CD4-positive, alpha-beta T cell treated with Interferon alpha-2 for 1 hour (primary cell): ENCODE measurements at places on chromosomes 11 and 22.
A peak's percentile ranks its signal among the peaks of the same experiment; 100 is the strongest.

- DNase-seq, result no peak
These were observed 113.6 kb upstream of the MTNR1B start for GRCh38 chr11:92855607-92856405.

DNA sequence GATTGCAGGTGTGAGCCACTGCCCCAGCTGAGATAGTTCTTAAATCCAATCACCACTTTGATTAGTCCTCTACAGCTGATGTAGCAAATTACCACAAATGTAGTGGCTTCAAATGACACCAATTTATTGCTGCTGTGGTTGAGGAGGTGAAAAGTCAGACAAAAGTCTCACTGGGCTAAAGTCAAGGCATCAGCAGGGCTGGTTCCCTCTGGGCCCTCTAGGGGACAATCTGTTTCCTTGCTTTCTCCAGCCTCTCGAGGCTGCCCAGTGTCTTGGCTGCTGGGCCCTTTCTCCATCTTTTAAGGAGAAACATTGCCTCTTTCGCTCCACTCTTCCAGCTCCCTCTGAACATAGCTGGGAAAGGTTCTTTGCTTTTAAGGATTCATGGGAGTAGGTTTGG, 50.5 kb upstream of the SHANK2 start:
- DNase-seq, result no peak

DNA sequence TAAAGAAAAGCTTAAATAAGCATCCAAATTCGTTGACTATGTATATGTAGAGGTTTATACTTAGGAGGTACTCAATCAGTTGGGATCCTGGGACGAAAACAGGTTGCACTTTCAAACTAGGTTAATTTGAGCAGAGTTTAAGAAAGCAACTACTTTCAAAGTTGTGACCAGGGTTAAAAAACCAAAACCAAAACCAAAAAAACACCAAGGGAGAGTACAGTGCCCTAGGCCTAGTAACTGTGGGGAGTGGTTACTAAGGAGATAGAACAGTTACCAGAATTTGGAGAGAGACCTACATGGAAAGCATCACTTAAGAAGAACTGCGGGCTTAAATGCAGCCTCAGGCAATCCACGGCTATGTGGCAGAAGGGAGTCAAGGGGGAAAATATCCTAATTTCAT, 148.3 kb downstream of the JRKL start:
- DNase-seq, result no peak

DNA sequence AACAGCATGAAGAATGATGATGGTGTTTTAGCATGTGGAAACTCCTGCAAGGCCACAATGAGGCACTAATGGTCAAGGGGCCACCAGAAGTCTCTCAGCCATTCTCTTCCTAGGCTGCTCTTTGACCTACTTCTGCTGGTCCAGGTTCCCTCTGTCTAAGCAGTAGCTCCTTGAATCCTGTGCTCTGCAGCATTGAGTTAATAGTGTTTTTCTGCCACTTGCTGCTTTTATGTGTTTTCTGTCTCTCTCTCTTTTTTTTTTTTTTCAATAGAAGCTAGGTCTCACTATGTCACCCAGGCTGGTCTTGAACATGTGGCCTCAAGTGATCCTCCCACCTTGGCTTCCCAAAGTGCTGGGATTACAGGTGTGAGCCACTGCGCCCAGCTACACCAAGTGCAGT, 20.1 kb upstream of the AIFM3 start:
- no peak for DNase-seq

- no peak for DNase-seq
These were observed 247.7 kb downstream of the DDX10 start for GRCh38 chr11:108912581-108912980.

- no peak for DNase-seq
These were observed 148.8 kb downstream of the DBX1 start for GRCh38 chr11:20011307-20011951.

- no peak for DNase-seq
These were observed 90.3 kb upstream of the THY1 start for GRCh38 chr11:119513131-119513805.

DNA sequence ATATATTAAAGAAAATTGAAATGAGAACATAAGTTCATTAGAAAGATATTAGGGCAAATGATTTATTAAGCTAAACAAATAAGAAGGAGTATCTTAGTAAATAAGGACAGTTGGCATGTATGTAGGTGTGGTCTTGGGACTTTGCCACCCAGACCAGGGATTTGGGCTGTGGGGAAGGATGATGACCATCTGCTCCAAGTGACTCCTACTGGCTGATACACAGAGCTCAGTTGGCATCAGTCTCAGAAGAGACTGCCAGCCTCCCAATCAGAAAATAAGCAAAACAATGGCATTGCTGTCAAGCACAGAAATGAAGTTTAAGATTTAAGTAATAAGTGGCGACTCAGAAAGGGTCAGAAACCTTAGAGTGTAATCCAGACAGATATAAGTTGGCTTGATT, 49.5 kb downstream of the PAX6 start:
- no peak for DNase-seq

- peak; percentile 25 for DNase-seq
These were observed 23.3 kb upstream of the SERPIND1 start for GRCh38 chr22:20750461-20751184.

DNA sequence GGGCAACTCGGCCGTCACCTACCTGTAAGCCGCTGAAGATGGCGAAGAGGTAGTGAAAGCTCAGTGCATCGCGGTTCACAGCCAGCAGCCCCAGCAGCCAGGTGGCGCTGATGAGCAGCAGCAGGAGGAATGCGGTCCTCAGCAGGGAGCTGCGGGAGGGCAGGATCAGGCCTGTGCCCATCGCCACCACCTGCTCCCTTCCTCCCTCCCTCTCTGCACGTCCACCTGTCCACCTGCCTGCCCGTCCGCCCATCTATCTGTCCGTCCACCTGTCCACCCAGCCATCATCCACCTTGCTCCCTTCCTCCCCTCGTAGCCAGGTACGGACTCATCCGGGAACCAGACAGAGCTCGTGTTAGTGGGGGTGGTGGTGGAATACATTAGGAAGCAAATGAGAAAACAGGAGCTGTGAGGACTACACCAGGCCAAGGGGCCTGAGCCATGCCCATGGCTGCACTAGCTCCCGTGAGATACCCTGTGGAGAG, 32.2 kb downstream of the TRMU start:
- DNase-seq, result peak; percentile 62

- DNase-seq, result no peak
These were observed 7.8 kb downstream of the ADAMTS15 start for GRCh38 chr11:130456286-130456685.

DNA sequence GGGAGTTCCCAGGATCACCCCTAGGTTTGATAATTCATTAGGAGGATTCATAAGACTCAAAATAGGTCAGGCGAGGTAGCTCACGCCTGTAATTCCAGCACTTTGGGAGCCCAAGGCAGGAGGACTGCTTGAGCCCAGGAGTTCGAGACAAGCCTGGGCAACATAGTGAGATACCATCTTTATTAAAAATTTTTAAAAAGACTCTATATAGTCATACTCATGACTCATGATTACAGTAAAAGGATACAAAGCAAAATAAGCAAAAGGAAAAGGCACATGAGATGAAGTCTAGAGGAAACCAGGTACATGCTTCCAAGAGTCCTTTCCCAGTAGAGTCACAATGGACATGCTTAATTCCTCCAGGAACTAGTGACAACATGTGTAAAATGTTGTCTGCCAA, 13.9 kb upstream of the PTS start:
- DNase-seq, result no peak

DNA sequence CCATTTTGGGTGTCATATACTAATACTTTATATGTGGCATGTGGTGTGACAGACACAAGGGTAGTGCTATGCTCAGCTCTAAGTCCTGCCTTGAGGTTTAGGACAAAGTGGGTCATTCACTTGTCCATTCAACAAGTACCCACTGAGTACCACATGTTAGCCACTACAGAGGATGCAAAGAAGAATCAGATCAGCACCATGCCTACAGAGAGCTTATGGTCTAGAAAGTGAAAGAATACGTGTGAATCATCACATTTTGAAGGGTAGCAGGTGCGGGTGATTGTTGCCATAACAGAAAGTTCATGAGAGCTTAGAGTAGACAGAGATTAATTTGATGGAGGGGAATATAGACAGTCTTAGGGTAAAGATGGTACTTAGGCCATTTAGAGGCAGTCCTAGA, 18.3 kb downstream of the CLMP start:
- no peak for DNase-seq

GRCh38 chr11:15278128-15278527, 163.4 kb downstream of the INSC start:
- DNase-seq, result no peak

GRCh38 chr11:1656061-1656441, 26.5 kb downstream of the KRTAP5-5 start:
- no peak for DNase-seq

DNA sequence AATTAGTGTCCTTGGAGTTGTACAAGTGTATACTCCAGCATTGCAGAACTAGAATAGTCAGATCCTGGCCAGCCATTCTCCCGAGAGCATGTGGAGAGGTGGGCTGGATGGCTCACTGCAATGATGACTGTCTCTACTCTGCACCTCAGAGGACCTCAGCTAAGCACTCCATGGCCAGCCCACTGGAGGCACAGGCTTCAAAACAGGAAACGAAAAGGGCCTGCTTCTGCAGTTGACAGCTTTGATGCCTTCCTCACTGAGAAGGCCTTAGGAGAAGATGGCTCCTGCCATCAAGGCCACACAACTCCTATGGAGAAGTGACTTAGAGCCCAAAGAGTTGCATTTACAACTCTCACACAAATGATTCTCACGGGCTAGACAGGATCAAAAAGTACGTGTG, 9.1 kb downstream of the POLD4 start:
- peak; percentile 29 for DNase-seq

DNA sequence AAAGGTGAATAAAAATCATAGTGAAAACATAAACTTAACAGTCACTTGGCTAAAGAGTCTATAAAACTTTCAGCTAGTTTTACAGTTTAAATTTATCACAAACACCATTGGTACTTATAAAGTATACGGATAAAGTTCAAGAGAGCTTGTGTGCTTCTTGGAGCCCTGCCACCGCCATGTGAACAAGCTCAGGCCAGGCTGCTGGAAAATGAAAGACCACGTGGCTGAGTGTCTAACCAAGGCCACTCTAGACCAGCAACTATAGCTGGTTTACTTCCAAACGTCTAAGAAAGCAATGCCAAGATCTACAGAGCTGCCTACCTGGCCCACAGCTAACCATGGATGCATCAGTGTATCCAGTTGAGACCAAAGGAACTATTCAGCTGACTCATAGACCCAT, 66.3 kb upstream of the API5 start:
- DNase-seq, result no peak

GRCh38 chr22:38954414-38955043, 2.9 kb upstream of the APOBEC3A start:
- DNase-seq, result no peak

GRCh38 chr11:85094795-85095194, 532.3 kb downstream of the DLG2 start:
- no peak for DNase-seq

DNA sequence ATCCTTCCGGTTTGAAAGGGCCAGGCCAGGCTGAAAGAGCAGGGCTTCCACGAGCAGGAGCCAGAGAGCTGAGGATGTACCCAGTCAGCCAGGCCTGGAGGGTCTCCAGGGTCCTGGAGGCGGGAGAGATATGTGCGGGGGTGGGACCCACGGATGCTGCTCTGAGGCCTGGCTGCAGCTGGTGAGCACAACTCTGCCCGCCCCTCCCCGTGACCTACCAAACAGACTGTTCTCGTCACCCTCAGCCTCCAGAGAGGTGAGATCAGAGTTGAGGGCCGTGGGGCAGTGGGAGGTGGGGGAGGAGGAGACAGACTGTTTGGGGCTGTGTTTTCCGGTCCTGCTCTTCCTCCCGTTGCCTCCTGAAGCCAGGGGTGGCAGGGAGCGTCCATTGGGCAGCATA, 42.2 kb downstream of the TRIOBP start:
- DNase-seq, result no peak

- no peak for DNase-seq
These were observed 3.6 kb downstream of the MYBPC3 start for GRCh38 chr11:47348859-47349258.

DNA sequence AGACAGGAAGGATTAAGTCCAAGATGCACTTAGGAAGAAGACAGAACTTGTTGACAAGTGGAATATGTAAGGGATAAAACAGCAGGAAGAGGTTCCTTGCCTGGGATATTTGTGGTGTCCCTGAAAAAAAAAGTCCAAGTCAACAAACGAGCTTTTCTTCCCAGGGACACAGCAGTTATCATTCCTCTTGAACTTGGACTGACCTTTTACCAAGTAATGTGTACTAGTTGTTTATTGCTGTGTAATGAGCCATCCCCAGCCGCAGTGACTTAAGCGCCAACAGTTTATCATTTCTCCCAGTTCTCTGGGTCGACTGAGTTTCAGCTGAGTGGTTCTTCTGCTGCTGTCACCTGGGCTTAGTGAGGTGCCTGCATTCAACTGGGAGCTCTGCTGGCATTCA, 37.0 kb downstream of the KREMEN1 start:
- DNase-seq, result no peak

- no peak for DNase-seq
These were observed 174.3 kb upstream of the FAT3 start for GRCh38 chr11:92050305-92050704.

DNA sequence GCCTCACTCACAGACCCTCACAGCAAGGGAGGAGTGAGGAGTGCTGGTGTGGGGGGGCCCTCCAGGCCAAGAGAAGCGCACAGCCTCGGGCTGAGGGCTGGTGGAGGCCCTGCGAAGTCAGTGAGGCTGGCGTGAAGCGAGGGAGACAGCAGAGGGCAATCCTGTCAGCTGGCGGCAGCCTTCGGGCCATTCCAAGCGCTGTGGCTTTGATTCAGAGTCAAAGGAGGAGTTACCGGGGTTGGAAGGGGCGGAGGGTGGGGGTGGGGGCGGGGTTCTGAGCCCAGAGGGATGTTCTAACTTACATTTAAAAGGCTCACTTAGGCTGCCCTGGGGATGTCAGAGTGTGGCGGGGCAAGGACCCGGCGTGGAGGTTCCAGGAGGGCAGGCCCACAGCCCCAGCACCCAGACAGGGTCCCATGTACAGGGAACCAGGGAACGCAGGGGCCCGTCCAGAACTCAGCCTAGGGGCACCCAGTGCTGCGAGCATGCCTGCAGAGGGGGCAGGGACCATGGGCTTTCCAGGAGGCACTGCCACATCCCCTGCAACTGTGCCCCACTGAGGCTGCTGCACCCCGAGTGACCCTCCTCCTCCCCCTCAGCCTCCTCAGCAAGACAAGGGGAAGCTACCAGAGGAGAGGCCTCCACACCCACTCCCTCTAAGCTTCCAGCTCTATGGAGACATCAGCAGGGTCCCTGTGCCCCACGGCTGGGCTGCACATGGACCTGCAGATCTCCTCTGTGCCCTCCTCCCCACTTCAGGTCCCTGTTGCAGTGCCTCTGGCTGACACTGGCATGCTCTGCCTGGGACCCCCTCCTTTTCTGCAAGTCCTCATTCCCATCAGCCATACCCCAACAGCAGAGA, 39.7 kb upstream of the TTLL12 start:
- no peak for DNase-seq

GRCh38 chr11:59403546-59403945, 22.7 kb downstream of the OR5A2 start:
- no peak for DNase-seq
